Smooth muscle cell of the pulmonary artery (primary cell): ENCODE measurements at places on chromosomes 12 and 14. TPM values are rescaled to one million over a fixed set of nuclear protein-coding genes. Genes with fewer than 3 reads are reported as not detected.

The KITLG gene
- 68.7 and 91.6 TPM in 2 replicates for total RNA-seq

The RNASE7 gene
- total RNA-seq: not detected in 2 replicates

The KLRK1 gene
- not detected in 2 replicates for total RNA-seq

The ITGB7 gene
- 0.40 and 0.52 TPM in 2 replicates for total RNA-seq

The PACS2 gene
- 56.4 and 101 TPM in 2 replicates for total RNA-seq

The PPM1H gene
- total RNA-seq: 2.5 and 2.9 TPM in 2 replicates

The SNX6 gene
- 84.4 and 102 TPM in 2 replicates for total RNA-seq

The TOMM20L gene
- not detected in 2 replicates for total RNA-seq

The TRMT5 gene
- total RNA-seq: 11.5 and 17.4 TPM in 2 replicates

The DEGS2 gene
- total RNA-seq: 0.07 and 0.26 TPM in 2 replicates

The RNASE4 gene
- 58.3 and 59.6 TPM in 2 replicates for total RNA-seq

The TCL1B gene
- total RNA-seq: not detected in 2 replicates

The BCAT1 gene
- total RNA-seq: 186 and 363 TPM in 2 replicates

The TSHR gene
- under 0.01 TPM in 1 of 2 replicates, not detected in the other for total RNA-seq

The KCNA5 gene
- not detected in 2 replicates for total RNA-seq

The TEX52 gene
- total RNA-seq: not detected in 2 replicates

The DCN gene
- 72.0 and 212 TPM in 2 replicates for total RNA-seq

The RERG gene
- total RNA-seq: 0.65 and 2.1 TPM in 2 replicates

The STX2 gene
- total RNA-seq: 34.9 and 38.5 TPM in 2 replicates

The SLC41A2 gene
- 25.7 and 28.4 TPM in 2 replicates for total RNA-seq

The CCDC197 gene
- not detected in 2 replicates for total RNA-seq

The CAND1 gene
- total RNA-seq: 150 and 160 TPM in 2 replicates

The SLC35E3 gene
- total RNA-seq: 8.8 and 10.5 TPM in 2 replicates

The CCDC196 gene
- total RNA-seq: not detected in 2 replicates

The KRT75 gene
- total RNA-seq: not detected in 2 replicates

The C12orf54 gene
- not detected in 2 replicates for total RNA-seq

The SLCO1A2 gene
- total RNA-seq: not detected in 2 replicates

The INHBC gene
- not detected in 2 replicates for total RNA-seq

The MIP gene
- total RNA-seq: 0.13 TPM in 1 of 2 replicates, not detected in the other

The ACSM4 gene
- total RNA-seq: not detected in 2 replicates

The RHNO1 gene
- total RNA-seq: 12.3 and 13.0 TPM in 2 replicates

The RNFT2 gene
- 6.1 and 6.6 TPM in 2 replicates for total RNA-seq

The PIANP gene
- 1.1 and 1.3 TPM in 2 replicates for total RNA-seq

The OR6C68 gene
- not detected in 2 replicates for total RNA-seq

The FGD4 gene
- 12.3 and 28.5 TPM in 2 replicates for total RNA-seq

The BORCS5 gene
- total RNA-seq: 12.8 and 14.8 TPM in 2 replicates

The TAS2R50 gene
- 2.9 and 6.5 TPM in 2 replicates for total RNA-seq
